ENCODE measurements at places on chromosomes 2 and 18. TPM values are rescaled to one million over a fixed set of nuclear protein-coding genes. Genes with fewer than 3 reads are reported as not detected.

TWIST2 gene
- total RNA-seq = 0.48 TPM

C2orf92 gene
- total RNA-seq = 1.7 TPM

SCYGR4 gene
- total RNA-seq = not detected

SF3B1 gene
- 113 TPM for total RNA-seq

DES gene
- 29.3 TPM for total RNA-seq

ZNF519 gene
- 6.7 TPM for total RNA-seq

RGPD5 gene
- 16.1 TPM for total RNA-seq

CNTNAP5 gene
- total RNA-seq = not detected

DSG1 gene
- total RNA-seq = 33.7 TPM

MAB21L4 gene
- total RNA-seq = 148 TPM

CCDC102B gene
- 1.2 TPM for total RNA-seq

SPATA3 gene
- total RNA-seq = not detected

DNA sequence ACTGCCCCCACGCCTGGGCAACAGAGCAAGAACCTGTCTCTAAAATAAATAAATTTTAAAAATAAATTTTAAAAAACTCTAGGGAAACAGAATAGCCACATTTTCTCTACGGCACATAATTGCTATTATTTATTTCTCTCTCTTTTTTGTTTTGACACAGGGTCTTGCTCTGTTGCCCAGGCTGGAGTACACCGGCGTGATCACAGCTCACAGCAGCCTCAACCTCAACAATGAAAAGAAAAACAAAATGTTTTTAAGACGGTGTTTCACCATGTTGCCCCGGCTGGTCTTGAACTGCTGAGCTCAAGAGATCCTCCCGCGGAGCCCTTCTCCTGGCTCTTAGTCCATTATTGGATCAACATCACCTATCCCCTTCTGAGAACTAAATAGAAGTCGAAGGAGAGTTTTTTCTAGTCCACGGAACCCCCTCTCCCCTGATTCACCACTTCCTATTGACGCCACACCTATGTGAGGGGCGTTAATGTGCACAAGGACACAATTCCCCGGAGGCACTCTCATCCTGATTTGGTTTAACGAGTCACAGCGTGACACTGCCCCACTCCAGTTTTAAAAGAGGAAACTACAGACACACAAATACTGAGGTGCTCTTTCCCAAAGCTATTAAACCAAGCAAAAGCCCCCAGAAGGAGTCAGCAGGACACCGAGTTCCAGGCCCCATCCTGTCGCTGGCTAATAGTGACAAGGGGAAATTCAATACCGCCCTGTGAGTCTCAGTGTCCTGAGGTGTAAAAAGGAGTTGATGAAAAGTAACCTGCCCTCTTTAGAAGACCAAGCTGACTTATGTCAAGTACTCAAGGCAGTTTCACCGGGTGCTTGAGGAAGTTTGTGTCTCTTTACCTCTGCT, 1.1 kb downstream of the NPC1 start:
- peak; percentile 53 for ATAC-seq

GRCh38 chr2:172869861-172870260, 134.2 kb downstream of the RAPGEF4 start:
- ATAC-seq = no peak

GRCh38 chr2:227311861-227312506, 13.1 kb upstream of the MFF start:
- no peak for ATAC-seq

DNA sequence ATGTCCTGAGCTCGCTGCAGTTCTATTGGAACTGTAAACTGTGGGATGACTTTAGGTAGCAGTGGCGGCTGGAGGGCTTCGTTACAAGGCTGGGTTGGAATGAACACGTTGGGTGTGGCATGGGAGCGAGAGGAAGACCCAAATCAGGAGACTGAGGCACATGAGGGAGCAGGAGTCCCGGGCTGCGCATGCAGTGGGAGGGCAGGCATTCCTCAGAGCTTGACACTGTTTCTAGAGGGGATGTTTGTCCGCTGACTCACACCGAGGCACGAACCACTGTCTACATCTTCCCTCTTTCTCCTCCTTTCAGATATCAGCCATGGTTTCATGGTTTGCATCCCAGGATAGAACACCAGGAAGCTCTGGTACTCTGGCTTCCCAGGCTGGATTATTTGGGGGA, 40.6 kb upstream of the LAMA1 start:
- ATAC-seq = no peak

DNA sequence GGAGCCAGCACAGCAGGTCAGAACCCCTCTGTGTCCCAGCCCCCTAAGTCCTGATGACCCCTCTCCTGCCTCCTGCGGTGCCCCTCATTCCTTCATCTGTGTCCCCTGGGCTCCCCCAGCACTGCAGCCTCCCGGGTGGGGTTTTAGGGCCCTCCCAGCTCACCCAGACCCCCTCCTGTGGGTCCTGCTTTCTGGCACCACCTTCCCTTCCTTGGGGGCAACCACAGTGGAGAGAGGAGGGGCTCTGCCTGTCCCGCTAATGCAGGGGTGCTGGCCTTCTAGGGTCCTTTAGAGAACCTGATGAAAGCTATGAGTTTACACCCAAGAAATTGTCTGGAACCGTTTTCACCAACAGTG, 42.7 kb upstream of the ALPP start:
- ATAC-seq = no peak

GRCh38 chr2:159266554-159266953, 19.9 kb downstream of the WDSUB1 start:
- ATAC-seq = no peak

- ATAC-seq = no peak
Observed at GRCh38 chr2:106126705-106127281, 67.3 kb downstream of the UXS1 start.

- ATAC-seq = peak; percentile 83
Observed at GRCh38 chr2:152189622-152190495, 14.3 kb upstream of the STAM2 start.

- no peak for ATAC-seq
Observed at GRCh38 chr2:241230435-241230834, 42.0 kb downstream of the ANO7 start.

DNA sequence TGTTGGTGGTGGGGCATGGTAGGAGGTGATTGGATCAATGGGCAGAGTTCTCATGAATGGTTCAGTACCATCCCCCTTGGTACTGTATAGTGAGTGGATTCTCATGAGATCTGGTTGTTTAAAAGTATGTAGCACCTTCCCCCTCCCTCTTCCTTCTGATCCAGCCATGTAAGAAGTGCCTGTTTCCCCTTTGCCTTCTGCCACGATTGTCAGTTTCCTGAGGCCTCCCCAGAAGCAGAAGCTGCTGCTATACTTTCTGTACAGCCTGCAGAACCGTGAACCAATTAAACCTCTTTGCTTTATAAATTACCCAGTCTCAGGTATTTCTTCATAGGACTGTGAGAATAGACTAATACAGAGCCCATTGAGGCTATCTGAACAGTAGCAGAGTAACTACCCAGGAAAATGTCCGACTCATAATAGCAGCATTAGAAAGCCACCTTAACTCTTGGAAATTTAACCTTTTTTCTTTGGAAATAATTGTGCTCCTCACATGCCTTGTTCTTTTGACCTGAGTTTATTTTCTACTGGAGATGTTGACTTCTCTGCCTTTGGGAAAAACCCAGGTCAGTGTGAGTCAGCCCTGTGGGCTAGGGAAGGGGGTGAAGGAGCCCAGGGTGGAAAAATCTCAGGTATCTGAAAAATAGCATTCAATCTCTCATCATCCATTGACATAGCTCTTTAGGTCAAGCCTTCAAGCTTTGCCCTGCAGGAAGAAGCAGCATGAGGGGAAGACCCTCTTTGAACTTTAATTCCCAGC, 18.1 kb downstream of the CYP1B1 start:
- ATAC-seq = no peak

DNA sequence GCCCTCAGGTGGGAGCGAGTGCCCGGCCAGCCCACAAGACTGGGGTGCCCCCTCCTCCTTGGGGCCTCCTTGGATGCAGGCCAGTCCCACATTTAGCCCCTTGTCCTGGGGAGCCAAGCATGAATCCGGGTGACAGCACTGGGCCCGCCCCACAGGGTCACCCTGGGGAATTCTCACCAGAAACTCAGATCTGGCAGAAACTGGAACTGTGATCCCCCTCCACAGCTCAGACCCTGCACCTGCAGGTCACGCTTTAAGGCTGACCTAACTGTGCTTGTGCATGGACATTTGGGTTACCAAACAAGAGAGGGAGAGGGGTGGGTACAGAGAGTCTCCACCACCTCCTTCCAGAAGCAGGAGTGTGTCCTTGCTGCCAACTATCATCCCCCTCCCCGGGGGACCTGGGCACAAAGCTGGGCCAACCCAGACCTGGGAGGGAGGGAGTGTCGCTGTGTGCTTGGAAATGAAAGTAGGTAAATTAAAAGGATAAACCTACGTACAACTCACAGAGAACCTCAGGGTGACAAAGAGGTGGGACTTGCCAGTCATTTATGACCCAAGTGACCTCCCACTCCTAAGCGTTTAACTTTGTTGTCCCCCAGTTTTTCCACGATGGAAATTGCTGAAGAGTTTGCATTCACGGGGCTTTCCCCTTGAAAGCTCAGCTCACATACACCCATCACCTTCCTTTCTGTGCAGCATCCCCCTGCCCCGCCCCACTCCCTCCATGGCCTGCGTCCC, 9.1 kb downstream of the ITM2C start:
- ATAC-seq = peak; percentile 46

GRCh38 chr2:8480915-8481314, 200.9 kb upstream of the ID2 start:
- no peak for ATAC-seq

- peak; percentile 86 for ATAC-seq
Observed at GRCh38 chr18:12327510-12328178, 19.6 kb downstream of the TUBB6 start.

- ATAC-seq = no peak
Observed at GRCh38 chr2:105753380-105753779, 8.7 kb downstream of the NCK2 start.

GRCh38 chr2:100730290-100730868, 89.6 kb upstream of the NPAS2 start:
- peak; percentile 76 for ATAC-seq

DNA sequence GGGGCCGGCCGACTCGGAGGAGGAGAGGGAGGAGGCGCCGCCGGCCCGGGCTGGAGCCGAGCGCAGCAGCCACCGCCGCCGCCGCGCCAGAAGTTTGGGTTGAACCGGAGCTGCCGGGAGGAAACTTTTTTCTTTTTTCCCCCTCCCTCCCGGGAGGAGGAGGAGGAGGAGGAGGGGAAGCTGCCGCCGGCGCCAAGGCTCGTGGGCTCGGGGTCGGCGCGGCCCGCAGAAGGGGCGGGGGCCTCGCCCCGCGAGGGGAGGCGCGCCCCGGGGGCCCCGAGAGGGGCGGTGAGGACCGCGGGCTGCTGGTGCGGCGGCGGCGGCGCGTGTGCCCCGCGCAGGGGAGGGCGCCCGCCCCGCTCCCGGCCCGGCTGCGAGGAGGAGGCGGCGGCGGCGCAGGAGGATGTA, 316 bp downstream of the CRIM1 start:
- ATAC-seq = peak; percentile 12

DNA sequence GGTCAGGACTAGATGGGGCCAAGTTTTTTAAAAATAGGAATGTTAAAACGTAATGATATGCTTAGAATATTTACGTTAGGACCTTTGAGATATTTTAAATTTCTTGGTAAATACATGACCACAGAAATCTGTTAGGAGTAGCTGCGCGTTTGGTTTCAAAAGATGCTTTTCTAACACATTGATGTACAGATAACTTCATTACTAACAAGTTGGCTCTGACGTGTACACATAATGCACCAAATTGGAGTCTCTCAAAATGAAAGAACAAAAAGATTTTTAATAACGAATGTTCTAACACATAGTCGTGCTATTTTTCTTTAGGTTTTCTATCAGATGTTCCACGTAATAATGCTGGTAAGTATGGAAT, 608 bp downstream of the PHOSPHO2 start:
- no peak for ATAC-seq

- no peak for ATAC-seq
Observed at GRCh38 chr2:120600335-120600734, 135.3 kb upstream of the GLI2 start.

DNA sequence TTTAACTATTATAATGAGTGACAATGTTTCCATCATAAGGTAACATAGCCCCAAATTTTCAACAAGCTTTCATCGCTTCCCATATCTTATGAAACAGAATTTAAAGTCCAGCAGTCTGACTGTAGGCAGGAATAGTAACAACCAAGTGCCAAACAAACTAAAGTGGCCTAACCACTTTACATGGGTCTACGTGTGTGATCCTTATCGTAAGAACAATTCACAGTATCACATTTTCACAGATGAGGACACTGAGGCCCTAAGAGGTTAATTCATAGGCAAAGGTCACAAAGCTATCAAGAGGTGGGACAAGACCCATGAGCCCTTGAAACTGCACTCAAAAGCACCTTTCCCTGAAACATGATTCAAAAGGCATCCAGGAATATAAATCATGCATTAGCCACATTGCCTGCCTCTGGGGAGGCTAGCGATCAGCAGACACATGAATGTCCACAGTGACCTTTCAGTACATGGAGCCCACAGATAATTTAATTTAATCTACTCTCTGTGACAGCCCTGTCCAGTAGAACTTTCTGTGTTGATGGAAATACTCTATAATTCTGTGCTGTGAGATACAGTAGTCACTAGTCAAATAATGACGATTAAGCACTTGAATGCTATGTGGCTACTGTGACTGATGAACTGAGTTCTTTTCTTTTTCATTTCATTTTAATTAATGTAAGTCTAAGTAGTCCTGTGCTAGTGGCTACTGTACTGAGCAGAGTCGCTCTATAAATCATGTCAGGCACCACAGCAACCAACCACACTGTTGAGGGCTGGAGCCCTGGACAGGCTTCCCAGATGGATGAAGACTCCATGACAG, 30.3 kb downstream of the KIDINS220 start:
- ATAC-seq = no peak

DNA sequence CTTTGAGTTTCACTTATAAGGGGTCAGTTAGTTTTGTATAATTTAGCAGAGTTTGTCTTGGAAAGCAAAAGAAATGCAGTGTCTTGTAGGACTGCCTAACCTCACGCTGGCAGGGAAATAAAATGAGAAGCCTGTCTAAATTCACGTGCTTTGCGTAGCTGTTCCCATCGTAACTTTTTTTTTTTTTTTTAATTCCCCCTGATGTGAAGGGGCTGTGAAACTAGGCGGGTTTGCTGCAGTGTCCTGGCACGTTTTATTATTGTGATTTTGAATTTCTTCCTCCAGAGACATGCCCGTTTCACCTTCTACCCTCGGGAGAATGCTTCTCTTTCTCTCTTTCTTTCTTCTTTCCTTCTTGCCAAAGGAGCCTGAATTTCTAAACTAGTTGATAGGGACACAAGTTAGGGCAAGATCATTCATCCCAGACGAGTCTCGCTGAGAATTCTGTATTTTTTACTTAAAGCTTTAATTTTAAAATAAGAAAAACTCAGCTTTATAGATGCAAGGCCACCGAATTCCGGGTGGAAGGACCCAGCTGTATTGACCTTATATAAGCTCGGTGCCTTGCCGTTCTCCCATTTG, 2.3 kb downstream of the MEIS1 start:
- ATAC-seq = no peak

- no peak for ATAC-seq
Observed at GRCh38 chr2:222311319-222311977, 12.7 kb upstream of the PAX3 start.

DNA sequence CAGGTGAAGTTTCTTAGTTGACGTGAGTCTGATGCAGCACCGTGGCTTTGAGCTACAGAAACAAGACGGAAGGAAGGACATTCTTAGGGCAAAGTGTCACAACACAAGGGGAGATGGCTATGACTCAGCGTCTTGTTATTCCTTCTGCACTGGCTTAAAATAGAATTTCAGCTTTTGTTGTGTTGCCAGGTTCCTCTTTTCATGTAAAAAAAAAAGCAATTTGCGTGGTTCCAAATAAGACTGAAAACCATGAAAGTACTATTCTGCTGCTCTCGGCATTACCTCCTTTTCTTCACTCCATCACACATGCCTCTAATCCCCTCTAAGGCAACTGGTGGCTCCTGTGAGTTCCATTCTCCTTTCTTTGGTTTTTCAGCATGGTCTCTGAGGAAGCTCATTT, 150.1 kb downstream of the ANTXR1 start:
- ATAC-seq = peak; percentile 54

GRCh38 chr2:85037622-85038021, 66.7 kb downstream of the KCMF1 start:
- ATAC-seq = no peak
